ENCODE measurements at places on chromosomes 11 and 22.

DNA sequence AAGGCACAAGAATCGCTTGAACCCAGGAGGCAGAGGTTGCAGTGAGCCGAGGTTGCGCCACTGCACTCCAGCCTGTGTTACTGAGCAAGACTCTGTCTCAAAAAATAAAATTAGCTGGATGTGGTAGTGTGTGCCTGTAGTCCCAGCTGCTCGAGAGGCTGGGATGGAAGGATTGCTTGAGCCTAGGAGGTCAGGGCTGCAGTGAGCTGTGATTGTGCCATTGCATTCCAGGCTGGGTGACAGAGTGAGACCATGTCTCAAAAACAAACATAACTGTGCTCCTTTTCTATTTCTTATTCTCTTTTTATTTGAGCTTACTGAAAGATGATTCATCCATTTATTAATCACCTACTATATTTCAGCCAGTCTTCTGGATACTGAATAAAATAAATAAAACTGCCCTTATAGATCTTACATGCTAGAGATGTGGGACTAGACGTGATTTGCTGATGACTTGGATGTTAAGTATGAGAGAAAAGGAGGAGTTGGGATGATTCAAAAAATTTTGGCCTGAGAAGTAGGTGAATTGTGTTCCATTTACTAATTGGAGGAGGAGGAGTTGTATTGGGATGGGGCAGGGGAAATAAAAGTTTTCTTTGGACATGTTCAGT lies 18.0 kb downstream of the PAAF1 start:
- no peak for DNase-seq

- no peak for DNase-seq
Observed at GRCh38 chr11:83008581-83008923, 63.1 kb downstream of the RAB30 start.

GRCh38 chr11:84963240-84963639 lies 663.9 kb downstream of the DLG2 start:
- no peak for DNase-seq

GRCh38 chr22:26432619-26433311 lies 3.7 kb downstream of the ASPHD2 start:
- no peak for DNase-seq

- no peak for DNase-seq
Observed at GRCh38 chr11:3000032-3000961, 8.2 kb upstream of the NAP1L4 start.

DNA sequence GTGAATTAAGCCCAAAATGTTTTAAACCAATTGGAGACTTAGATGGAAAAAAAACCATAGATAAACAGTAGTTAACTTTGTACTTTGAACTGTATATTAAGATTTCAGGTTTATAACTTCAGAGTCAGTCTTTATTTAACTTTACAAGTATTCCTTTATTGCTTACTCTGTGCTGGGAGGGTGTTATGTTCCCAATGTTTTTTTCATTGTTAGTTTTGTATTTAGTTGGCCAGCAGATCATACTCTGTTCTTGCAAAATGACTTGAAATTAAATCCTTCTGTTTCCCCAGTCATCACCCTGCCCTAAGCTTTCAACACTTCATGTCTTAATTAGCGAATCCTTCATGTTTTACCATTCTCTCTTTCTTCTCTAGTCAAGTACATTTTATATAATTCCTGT lies 25.3 kb downstream of the SIK2 start:
- no peak for DNase-seq

DNA sequence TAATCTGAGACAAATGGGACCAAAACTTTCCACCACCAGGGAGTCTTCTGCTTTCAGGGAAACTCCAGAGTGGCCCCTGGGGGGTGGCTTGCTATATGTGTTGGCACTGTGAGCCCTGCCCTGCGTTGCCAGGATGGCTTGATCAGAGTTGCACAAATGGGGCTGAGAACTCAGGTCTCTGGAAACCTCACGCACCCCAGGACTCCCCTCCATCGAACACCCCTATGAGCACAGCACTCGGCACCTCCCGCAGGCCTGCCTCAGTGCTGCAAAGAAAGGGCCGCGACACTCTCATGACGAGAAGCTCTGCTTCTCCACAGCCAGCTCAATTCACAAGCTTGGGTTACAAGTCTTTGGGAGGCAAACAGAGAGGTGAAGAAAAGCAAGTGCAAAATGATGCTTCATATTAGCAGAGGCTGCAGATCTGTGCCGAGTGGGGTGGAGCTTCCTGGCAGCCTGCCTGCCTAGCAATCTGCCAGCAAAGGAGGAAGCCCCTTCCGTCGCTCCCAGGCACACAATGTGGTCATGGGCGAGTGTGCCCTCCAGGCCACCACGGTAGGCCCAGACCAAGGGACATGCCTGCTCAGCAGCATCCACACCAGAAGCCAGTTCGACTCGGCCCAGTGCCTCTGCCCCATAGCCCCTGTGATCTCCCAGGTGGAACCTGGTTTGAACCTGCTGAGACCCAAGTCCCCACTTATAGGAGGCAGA lies 55.7 kb downstream of the MYH9 start:
- peak; percentile 70 for DNase-seq

- DNase-seq, result no peak
Observed at GRCh38 chr11:108846009-108846408, 181.1 kb downstream of the DDX10 start.

DNA sequence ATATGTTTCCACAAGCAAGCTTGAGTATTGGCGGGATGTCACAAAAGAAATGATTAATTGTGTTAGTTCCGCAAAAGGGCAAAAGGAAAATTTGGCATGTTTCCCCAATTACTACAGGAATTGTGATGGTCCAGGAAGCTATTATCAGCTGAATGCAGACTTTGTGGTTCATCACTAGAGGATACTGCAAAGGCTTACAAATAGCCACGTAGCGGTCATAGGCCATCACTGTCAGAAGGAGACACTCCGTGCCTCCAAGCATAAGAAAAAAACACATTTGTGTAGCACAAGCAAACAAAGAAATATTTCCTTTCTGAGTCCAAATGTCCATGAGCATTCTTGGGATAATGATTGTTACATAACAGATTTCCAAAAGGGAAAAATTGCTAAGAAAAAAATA lies 1.8 kb downstream of the OR10AG1 start:
- DNase-seq, result no peak

DNA sequence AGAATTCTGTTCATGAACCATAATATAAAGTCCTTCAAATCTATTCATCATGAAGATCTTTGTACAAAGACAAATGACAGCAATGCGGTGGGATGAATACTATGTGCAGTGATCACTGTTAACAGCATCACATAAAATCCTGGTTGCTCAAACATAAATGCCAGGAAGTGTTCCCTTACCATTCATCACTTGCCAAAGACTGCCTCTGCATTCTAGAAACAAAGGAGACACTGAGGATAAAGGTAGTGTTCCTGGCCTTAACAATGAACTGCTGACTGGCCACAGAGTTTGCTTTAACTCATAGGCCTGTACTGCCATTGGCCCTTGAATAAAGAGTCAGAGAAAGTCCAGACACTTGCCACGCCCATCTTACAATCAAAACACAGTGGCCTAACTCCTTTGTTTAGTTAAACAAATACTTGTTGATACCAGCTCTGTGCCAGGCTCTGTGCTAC lies 29.5 kb downstream of the C2CD3 start:
- DNase-seq, result no peak

DNA sequence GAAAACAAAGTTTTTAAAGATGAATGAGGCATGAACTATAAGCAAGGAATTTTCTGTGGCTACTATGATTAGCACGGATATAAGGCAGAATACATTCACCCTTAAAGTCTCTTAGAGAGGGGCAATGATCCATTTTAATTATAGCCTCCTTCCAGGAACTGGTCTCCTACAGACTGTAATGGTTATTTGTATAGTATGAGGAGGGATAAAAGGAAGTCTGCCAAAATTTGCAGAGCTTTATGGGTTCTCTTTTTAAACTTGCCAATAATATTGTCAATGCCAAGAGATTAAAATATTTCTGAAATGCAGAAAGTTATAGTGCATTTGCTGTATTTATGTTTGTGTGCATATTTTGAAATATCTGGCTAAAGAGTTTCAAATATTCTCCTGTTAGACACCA lies 271.4 kb upstream of the LUZP2 start:
- DNase-seq, result no peak

DNA sequence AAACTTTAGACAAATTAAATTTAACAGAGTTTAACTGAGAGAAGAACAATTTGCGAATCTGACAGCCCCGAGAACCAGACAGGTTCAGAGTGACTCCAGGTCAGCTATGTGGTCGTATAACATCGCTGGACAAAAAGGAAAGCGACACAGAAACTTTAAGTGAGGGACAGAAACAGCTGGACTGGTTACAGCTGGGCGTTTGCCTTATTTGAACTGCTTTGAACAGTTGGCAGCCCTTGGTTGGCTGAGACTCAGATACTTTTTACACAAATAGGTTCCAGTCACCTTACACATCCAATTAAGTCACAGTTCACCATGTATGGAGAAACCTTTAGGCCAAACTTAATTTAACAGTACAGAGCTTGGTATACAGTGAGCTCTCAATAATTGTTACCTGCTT lies 436.9 kb downstream of the GUCY1A2 start:
- no peak for DNase-seq

- no peak for DNase-seq
Observed at GRCh38 chr11:99422581-99423427, 402.1 kb downstream of the CNTN5 start.

DNA sequence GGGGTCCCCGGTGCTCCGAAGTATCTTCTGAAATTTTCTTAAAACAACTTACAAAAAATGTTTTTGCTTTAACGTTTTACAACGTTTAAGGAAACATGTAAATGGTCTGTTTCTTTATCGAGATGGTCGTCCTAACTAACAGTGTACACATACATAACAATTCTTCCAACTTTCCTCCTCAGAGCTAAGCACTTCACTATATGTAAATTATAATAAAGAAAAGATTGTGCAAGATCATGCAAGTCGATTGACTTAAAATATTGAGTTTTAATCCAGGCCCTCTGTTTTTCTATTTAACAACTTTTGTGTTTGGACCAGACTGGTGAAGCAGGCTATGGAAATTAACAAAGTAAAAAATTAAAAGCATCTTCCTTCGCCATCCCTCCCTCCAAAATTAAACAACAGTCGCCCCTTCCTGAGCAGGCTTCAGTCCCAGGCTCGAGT lies 4.9 kb downstream of the ALX4 start:
- DNase-seq, result no peak

Measured in CD4-positive, alpha-beta T cell treated with Interleukin-17A for 1 hour (primary cell).